MV-4-11 (cell line): ENCODE measurements at places on chromosomes 1 and 21.

DNA sequence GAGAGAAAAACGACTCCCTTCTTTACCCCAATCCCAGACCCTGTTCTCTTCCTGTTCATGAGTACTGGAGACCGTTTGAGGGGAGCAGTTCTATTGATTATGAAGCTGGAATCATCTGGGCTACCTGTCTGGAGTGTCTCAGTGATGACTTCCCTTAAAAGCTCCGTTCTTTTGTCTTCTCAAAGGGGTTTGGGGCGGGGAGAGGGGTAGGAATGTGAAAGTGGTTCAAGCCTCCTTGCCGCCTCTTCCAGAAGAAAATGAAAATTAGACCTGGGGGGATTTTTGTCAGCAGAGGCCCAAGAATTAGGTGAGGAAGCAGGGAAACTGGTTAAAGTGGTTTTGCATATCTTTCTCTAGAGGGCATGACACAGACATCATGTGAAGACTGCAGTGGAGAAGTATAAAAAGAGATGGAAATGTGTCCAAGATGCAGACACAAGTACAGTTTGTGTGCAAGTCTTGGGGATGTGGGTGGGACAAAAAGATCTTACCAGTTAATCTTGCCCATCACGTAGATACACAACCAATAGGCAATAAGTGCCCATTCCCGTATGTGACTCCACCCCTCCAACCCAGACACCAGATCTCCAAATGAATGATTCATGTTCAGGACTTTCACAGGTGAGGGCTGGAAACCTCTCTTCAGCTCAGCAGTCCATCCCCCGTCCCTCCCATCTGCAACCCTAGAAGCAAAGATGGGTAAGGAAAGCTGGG lies 470 bp upstream of the MTMR11 start:
- no peak for DNase-seq

GRCh38 chr1:70025846-70026245 lies 179.5 kb downstream of the LRRC40 start:
- no peak for DNase-seq

DNA sequence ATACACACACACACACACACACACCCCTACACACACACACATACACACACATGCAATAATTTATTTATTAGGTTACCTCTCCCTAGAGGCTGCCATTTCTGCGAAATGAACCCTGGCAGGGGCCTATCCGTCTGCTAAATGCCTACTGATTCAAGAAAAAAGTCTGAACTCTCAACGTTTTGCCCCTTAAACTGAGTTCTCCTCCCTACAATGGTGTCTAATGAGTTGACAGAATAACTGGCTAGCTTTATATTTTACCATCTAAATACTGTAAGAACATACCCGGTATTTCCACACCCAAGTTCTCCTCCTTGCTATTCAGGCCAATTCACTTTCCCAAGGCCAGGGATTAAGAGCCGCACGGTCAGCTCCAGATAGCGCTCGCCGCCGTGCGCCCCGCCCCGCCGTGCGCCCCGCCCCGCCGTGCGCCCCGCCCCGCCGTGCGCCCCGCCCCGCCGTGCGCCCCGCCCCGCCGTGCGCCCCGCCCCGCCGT lies 339 bp upstream of the RNPC3 start:
- peak; percentile 45 for DNase-seq

GRCh38 chr1:224392411-224393249 lies 36.0 kb downstream of the CNIH4 start:
- DNase-seq, result no peak

DNA sequence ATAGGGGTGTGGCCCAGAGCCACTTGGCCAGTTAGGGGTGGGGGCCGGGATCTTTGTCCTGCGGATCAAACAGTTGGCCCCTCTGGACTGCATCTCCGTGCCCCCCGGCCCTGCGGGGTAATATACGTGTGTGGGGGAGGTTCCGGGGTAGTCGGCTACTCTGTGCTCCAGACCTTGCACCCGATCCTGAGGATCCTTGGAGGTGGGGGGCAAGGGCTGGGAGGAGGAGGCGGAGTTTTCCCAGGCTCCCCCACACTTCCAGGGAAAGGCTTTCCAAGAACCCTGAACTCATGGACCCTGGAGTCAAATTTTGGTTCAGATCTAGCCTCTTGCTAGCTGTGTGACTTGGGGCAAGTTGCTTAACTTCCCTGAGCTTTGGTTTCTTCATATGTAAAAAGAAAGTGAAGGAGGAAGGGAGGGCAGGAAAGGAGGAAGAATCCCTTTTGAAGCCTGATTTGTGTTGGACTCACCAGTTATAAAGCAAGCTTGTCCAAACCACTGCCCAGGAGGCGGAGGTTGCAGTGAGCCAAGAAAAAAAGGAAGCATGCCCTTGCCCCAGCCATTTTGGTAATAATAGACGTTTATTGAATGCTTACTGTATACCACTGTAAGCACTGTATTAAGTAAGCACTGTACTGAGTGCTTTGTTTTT lies 686 bp downstream of the MIIP start:
- DNase-seq, result peak; percentile 98

DNA sequence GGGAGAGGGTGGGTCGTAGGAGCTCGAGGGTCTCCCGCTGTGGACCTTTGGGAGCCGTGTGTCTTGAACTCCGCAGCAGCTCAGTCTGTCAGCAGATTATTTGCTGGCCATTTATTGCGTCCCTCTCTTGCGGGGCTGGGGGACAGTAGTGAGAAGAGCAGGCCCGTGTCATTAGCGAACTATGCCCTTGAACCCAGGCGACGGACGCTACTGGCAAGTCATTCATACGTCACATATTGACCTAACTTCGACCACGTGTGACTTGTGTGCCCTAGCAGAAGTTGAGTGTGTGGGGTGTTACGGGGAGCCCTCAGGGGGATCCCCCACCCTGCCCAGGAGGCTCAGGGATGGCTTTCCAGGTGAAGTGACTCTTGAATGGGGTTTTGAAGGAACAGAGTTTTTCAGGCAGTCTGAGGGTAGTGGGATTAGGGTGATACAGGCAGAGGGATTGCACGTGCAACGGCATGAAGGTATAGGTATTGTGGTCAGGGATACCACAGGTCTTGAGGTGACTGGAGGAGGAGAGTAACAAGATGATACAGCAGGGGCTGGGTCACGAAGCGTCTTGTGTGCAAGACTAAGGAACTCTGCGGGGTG lies 13.0 kb downstream of the RCC1 start:
- DNase-seq, result peak; percentile 45

DNA sequence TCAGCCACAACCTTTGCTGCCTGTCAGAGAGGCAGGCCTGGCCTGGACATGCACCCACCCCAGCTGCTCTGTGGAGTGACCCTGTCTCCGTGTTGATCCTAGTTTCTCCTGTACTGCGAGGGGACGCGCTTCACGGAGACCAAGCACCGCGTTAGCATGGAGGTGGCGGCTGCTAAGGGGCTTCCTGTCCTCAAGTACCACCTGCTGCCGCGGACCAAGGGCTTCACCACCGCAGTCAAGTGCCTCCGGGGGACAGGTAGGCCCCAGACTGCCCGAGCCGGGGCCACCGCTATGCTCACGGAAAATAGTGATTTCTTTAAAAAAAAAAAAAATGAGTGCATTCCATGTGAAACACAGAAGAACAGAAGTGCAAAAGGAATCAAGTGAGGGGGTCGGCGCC lies 41.6 kb upstream of the TRAPPC10 start:
- DNase-seq, result no peak

GRCh38 chr1:173451981-173452380 lies 25.2 kb upstream of the PRDX6 start:
- no peak for DNase-seq

- no peak for DNase-seq
These were observed 2.8 kb downstream of the ST6GALNAC5 start for GRCh38 chr1:76870037-76870436.

DNA sequence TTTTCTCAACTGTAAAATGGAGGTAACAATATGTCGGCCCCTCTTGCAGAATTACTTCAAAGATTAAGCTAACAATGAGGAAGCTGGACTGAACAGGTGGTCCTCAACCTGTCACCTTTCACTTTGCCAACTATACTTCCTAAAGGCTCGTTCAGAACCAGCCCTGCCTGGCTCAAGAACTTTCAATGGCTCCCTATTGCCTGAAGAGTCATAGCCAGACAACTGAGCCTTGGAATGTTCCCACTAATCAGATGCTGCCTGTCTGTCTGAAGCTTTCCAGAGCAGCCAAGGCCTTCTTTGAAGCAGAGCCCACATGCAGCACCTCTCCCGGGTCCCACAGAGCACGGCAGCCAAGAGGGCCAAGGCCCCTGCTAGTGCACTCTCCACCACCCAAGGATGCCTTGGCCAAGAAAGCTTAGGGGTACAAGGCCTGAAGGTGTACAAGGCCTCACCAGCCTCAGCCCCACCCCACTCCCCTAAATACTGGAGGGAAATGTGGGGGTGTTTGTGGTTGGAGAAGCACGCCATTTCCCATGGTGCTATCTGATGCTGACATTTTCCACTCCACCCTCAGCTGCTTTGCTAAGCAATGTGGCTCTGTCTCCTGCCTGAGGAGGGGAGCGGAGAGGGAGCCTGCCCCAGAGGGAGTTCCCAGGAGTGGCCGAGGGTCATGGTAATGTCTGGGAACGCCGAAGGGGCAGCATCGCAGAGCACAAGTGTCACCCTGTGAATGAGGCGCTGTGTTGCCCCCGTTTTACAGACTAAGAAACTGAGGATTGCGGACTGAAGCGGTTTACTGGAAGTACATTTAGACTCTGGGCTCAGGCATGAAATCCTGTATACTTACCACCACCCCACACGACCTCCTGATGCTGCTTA lies 8.2 kb upstream of the LAPTM5 start:
- DNase-seq, result no peak

DNA sequence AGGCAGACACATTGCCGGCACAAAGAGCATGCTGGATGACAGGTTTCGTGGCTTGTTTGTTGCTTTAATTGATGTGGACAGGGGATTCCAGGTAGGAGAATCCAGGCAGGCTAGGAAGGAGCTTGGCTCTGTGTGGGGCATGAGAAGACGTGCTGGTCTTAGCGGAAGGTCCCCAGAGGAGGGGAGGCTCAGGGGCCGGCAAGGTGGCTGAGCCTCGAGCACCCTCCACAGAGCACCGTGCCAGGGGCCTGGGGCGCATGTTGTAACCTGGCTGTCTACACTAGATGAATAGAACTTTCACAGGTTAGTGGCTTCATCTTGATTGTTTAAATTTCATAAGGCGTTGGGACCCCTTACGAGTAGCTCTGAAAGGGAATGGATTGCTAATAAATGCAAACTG lies 223.1 kb downstream of the CAMTA1 start:
- no peak for DNase-seq

- peak; percentile 13 for DNase-seq
These were observed 237.3 kb downstream of the S1PR1 start for GRCh38 chr1:101474039-101474665.

GRCh38 chr1:43753422-43753821 lies 46.1 kb downstream of the ST3GAL3 start:
- no peak for DNase-seq

DNA sequence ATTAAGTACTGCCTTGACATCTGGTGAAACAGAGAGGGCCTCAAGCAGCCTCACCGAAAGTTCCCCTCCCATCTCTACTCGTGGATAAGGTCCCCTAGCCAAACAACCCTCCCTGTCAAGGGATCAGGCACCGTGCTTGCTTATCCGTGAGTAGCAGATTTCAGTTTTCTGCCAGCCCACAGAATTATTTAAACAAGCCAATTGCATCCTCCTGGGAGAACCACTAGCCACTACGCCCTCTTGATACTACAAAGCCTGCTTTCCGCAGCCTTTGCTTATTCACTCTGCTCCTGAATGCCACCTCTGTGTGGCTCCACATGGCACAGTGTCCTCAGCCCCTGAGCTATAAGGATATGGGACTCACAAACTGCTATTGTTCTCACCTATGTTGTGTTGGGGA lies 5.9 kb upstream of the TFF2 start:
- no peak for DNase-seq

DNA sequence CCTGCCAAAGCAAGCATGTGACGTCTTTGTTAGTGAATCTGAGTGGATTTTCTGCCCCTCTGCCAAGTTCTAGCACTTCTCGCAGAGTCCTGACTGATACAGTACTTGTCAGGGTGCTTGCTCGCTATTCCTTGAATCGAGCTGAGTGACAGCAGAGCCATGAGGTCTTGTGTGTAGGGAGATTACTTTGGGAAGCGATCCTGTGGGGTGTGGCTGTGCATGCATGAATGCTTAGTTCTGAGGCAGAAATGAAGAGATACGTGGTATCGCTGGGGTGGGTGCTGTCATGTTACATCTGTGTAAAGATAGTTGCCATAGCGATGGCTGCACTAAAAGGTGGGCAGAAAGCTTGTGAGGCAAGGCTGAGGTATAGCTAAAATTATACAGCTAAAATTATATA lies 19.3 kb upstream of the DNAJC28 start:
- DNase-seq, result no peak

DNA sequence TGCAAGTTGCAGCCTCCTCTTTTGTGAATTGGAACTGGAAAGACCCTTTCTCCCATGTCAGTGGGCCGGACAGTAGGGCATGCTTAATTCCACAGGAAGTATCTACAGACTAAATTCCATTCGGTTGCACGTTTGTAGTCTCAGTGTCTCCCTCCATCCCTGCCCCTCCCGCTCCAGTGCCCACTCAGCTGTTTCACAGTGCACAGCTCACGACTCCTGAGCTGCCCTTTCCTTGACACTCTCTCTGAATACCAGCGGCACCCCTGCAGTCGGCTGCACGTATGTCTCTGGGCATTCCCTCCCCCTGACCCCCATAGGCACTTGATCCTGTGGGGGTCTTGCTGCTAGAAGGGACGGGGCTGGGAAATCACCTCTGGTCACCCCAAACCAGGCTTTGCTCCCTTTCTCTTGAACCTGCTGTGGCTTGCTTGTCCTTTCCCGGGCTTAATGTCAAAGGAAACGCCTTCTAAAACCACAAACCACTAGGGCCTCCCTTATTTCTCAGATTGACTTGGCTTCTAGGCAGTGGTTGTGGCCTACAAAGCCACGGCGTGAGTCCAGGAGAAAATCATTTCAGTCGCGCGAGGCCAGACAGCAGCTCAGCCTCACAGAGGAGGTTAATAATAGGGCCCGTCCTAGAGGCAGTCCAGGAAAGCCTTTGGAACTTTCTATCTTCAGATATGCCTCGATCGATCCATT lies 365.3 kb upstream of the PROX1 start:
- peak; percentile 56 for DNase-seq

- DNase-seq, result no peak
These were observed 15.5 kb upstream of the CELA3B start for GRCh38 chr1:21961337-21961736.

DNA sequence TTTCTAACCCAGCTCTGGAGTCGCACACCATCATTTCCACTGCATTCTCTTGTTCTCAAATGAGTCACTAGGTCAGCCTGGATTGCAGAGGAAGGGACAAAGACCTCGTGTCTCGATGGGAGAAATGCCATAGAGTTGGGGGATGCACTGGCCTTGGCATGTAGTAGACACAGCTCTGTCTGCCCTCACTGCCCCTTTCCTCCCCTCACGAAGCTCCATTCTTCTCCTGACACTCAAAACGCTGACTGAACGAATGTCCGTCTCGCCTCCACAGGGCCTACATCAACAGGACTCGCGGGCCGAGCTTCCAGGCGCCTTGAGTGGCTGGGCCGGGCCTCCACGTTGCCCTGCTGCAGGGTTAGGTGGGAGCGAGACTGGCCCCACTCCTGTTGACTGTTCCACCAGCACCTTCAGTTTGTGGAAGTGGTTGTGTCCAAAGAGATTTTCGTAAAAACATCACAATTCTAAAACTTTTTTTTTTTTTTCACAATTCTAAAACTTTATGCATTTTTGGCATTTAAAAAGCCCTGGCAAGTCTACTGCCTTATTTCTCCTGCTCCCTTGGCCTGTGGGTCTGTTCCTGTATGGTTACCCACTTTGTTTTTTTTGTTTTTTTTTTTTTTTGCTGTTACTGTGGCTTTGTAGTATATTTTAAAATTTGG lies 18.8 kb downstream of the PKNOX1 start:
- no peak for DNase-seq
